ENCODE measurements at places on chromosomes 6 and 20.

DNA sequence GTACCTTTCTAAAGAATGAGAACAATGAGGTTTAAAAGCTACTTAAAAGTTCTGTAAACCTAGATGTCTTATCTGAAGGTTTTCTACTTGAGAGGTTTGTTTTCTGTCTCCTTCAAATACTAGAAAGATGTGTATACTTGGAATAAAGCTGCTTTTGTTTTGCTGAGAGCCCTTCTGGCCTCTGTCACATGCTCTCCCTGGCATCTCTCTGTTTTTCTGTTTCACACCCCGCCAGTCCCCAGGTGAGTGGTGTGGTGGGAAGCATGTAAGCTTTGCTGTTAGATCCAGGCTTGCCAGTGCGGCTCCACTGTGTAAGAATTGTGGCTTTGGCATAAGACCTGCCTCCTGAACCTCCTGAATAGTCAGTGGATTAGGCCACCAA, 56.8 kb downstream of the SNX9 start:
- no peak for DNase-seq

DNA sequence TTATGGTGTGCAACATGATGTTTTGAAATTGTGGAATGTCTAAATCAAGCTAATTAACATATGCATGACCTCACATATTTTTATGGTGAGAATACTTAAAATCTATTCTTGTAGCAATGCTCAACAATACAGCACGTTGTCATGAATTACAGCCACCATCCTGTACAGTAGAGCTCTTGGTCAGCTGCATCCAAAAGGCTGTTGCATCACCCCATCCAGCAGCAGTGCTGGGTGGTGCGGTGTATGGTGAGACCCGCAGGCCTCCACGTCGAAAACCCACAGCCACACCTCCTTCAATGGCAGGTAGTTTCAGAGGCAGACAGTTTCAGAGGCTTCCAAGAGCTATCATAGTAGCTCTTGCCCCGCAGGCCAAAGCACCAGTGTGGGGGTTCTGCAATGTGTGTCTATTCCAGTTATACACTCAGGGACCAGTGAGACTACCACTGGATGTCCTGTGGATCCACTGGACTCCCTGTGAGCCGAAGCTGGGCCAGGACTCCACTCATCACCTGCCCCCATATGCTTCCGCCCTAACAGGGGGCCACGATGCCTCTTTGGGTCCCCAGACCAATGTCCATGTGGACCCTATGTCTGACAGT, 23.4 kb downstream of the PACSIN1 start:
- no peak for DNase-seq

DNA sequence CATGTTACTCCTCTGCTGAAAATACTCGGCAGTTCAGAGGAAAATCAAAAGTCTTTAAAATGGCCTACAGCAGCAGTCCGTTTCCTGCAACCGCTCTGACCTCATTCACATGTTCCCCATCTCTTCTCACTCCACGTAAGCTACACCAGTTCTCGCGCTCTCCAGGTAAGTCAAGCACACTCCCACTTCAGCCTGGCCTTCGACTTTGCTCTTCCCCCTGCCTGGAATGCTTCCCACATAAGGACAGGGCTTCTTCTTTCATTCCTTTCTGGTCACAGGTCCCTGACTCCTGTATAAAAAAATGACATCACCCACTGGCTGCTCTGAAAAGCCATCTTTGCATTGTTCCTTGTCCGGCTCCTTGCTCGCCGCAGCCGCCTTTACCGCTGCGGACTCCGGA, 42.7 kb downstream of the MGME1 start:
- no peak for DNase-seq

DNA sequence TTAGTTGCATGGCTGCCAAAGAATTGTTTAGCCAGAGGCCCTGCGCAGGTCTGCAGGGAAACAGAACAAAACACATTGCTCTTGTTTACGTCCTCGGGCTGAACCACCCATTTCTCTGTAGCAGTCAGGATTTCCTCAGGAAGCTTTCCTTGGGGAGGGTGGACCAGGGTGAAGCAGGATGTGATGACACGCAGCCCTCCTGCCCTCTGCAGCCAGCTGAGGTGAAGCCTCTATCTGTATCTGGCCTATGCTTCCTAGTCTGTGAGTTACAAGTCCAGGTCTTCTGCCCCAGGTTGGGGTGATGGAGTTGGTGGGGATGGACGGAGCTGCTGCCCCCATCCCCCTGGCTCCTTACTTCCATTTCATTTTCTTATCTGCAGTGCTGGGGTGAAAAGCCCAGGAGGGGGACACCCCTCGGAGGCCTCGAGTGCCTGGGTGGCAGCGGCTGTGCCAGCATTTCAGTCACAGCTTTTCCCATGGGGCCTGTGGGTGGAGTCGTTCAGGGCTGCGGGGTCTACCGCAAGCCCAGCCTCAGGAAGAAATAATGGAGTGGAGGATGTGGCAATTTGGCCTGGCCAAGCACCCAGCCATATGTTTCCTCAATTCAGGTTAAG, 24.9 kb downstream of the SASH1 start:
- DNase-seq = no peak

GRCh38 chr6:131459005-131459404, 114.0 kb upstream of the ARG1 start:
- DNase-seq = no peak

DNA sequence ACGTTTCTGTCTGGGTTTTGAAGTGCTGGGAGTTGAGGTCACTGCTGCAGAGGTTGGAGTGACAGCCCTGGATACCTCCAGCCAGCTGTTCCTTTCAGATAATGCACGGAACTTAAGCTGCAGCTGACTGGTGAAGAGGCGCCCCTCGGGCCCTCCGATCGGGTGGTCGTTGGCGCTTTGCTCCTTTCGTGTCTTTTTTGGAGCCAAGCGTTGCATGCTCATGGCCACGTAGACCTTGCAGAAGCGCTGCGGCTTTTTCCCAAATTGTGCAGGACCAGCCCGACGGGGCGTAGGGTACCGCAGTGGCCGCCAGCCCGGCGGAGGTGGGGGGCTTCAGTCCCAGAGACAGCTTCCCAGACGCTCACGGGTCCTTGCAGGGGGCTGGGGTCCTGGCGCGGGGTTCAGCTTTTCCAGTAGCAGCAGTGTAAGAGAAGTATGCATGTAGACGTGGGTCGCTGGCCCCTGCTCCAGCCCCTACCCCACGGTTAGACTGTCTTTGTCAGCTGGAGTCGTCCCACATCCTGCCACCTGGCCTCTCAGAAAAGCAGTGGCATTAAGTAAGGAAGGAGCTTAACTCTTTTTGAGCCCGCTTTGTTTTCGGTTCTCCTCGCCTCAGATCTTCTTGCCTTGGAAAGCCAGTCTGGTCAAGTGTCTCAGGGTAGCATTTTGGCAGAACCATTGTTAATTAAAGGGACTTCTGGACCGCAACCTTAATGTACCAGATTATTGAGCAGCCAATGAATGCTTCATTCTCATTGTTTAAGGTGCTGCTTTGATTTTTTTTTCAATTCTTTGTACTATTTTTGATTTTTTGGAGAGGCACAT, 838 bp downstream of the TNFAIP3 start:
- DNase-seq = peak; percentile 76

DNA sequence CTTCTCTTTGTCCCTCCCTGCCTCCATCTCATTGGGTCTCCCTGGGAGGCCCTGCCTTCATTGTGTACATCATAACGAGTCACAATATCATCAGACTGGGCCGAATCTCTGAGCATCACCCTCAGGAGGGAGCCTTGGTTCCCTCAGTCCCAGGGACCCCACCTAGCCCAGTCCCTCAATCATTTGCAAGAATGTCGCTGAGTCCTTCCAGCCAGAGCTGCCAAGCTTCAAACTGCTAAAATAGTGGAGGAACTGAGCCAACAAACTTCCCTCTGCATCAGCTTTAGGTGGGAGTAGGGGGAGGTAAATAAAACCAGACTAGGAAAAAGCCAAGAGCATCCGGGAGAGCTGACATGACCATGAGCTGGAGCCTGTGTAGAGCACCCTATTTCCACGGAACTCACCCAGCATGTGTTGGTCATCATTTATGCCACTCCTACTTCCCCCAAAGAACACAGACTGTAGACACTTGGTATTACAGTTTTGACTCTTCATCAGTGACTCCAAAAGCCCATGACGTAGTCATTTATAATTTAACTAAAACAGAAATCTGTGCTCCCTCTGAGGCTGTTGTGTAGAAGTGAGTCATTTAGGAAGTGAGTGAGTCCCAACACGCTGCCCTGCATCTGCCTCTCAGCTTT, 28.8 kb upstream of the IL17A start:
- no peak for DNase-seq

DNA sequence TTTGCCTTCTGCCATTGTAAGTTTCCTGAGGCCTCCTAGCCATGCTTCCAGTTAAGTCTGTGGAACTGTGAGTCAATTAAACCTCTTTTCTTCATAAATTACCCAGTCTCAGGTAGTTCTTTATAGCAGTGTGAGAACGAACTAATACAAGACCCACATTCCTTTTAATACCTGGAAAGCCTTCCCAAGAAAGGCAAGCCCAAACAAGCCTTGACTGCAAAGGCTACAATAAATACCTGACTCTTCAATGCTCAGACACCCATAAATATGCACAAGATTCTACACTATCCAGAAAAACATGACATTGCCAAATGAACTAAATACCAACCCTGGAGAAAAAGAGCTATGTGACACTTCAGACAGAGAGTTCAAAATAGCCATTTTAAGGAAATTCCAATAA, 338.8 kb downstream of the HAO1 start:
- DNase-seq = no peak

DNA sequence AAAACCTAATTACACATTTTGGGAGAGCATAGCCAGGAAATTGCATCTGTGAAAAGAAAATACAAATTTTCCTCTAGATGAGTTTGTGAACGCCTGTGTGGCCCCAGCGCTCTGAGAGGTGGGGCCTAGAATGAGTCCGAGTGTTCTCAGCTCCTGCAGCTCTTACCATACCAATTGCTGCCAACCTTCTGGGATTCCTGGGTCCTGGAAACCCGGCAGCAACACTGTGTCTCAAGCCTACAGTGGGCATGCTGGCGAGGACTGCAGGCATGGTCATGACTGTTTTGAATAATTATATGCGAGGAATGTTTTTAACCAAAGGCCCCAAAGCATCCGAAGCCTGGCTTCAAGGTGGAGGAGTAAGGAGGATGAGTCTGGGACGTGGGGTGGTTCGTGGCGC, 90.4 kb downstream of the SERAC1 start:
- no peak for DNase-seq

GRCh38 chr6:46715141-46715540, 20.0 kb downstream of the PLA2G7 start:
- no peak for DNase-seq

GRCh38 chr6:166419286-166419685, 36.5 kb upstream of the MPC1 start:
- peak; percentile 70 for DNase-seq

- DNase-seq = no peak
These were observed 30.7 kb downstream of the TASP1 start for GRCh38 chr20:13608066-13608465.

GRCh38 chr6:142934106-142934505, 10.9 kb downstream of the HIVEP2 start:
- no peak for DNase-seq

DNA sequence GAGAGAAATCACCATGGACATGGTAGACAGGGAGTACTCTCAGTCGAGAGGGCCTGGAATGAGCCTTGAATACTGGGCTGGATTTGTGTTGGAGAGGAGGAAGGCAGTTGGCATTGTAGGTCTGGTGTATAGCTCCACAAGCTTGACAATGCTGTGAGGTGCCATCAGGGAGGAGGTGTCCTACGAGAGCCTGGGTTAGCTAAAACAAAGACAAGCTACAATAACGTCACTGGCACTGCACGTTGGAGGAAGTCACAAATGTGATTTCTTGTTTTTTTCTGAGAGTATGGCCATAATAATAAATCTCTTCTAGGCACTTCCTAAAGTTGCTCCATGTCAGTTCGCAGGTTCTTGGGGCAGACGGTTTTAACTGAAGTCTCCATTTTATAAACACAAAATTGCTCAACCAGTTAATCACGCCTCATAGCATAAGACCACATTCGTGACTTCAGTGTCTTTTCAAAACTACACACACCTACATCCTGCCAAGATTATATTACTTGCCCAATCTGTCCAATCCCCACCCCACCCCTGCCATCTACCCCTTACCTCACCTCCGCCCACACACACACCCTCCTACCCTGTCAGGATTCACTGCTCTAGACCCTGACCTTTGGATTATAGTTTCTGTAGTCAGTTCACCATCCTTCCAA, 4.4 kb upstream of the HLA-DMB start:
- peak; percentile 44 for DNase-seq

GRCh38 chr6:10338151-10338550, 76.7 kb downstream of the TFAP2A start:
- no peak for DNase-seq

- DNase-seq = no peak
These were observed 124.3 kb upstream of the SOX4 start for GRCh38 chr6:21469213-21469612.

- no peak for DNase-seq
These were observed 20.0 kb downstream of the MOCS1 start for GRCh38 chr6:39914239-39914638.

- peak; percentile 24 for DNase-seq
These were observed 1.8 kb upstream of the PRDM1 start for GRCh38 chr6:106084106-106084988.

DNA sequence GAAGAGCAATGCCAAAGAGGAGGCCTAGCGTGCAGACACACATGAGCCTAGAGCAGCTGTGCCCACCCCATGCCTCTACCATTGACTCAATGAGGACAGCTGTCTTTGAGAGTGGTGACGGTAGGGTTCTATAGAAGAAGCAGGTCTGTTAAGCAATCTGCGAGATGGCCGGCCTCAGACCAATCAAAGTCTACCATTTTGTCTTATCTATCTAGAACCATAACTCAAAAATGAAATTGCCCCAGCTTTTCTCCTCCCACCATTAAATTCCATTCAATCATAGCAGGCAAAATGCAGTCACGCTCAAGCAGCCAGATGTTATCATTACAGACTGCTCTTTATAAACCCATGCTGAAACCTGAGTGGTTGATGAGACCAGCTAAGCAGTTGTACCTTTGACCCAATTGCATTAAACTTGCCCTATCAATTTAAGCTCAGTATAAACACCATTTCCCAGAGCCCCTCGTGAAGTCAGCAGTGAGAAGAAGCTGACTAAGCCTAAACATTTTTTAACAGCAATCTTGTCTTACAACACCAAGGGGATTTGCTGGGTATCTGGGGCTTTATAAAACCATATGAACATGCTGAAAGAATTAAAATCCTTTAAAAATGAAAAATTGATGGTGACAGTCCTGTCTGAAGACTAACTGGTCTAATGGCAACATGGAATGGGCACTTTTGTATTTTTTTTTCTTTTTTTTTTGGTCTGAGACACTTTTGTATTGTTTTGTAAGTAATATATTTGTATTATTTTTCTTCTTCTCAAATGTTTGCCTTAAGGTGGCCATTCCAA, 57.5 kb downstream of the FOXC1 start:
- no peak for DNase-seq

All from CD4-positive, alpha-beta T cell treated with Interleukin-17A for 1 hour (primary cell).